Left hindlimb (tissue), 1 donor: ENCODE measurements at places on chromosomes 3 and 15.

DNA sequence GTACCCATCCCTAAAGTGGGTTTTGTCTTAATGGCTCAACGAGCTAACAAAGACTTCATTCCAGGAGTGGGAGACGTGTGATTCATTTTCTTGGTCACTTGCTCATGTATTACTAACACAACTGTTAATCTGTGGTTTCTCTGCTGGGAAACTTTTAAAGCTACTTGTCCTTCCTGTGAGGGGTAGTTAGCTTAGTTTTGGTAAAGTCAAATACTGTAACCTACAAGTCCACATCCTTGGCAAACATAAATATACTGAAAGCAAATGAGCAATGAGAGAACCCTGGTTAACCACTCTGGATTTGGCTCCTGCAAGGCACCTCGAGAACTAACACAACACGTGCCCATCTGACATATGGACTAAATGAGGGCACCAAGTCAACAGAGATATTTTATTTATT lies 19.9 kb downstream of the NOX5 start:
- no peak for DNase-seq

- DNase-seq: no peak
Measured at GRCh38 chr3:121748680-121749275, 763 bp downstream of the GOLGB1 start.

DNA sequence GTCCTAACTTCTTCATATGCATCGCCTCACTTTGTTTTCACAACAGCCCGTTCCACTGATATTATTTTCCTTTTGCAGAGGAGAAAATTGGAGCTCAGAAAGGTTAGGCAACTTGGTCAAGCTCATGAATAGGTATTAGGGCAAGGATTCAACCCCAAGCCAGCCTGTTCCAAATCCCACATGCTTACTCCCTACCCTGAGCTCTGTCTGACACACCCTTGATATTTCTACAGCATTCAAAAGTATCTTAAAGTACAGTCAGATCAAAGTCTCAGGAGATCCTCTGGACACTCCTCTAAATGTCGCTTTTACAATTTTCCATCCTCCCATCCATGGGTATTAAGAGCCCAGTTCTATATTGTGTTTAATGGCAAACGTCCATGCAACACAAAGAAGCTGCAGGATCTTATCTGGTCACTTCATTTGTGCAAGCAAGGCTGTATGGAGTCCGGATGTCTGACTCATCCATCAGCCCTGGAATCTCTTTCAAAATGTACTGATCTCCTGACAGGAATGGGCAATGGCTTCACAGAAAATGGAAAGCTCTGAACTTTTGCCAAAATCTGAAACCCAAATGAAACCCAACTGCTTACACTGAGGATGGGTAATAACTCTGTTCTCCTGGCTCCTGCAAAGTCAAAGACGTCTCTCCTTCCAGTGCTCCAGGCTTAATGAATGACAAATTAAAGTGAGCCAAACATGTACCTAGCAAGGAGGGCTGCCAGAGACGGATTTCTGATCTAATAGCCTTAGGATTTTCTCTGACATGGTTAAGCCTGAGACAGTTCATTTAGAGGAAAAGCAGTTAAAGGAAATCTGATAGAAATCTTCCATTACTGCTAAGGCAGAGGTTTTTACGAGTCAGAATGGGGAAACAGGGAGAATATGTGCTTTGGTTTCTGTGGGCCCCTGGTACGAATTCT lies 230.9 kb upstream of the RORA start:
- no peak for DNase-seq

GRCh38 chr3:186826410-186826975 lies 16.0 kb upstream of the ADIPOQ start:
- DNase-seq: no peak

DNA sequence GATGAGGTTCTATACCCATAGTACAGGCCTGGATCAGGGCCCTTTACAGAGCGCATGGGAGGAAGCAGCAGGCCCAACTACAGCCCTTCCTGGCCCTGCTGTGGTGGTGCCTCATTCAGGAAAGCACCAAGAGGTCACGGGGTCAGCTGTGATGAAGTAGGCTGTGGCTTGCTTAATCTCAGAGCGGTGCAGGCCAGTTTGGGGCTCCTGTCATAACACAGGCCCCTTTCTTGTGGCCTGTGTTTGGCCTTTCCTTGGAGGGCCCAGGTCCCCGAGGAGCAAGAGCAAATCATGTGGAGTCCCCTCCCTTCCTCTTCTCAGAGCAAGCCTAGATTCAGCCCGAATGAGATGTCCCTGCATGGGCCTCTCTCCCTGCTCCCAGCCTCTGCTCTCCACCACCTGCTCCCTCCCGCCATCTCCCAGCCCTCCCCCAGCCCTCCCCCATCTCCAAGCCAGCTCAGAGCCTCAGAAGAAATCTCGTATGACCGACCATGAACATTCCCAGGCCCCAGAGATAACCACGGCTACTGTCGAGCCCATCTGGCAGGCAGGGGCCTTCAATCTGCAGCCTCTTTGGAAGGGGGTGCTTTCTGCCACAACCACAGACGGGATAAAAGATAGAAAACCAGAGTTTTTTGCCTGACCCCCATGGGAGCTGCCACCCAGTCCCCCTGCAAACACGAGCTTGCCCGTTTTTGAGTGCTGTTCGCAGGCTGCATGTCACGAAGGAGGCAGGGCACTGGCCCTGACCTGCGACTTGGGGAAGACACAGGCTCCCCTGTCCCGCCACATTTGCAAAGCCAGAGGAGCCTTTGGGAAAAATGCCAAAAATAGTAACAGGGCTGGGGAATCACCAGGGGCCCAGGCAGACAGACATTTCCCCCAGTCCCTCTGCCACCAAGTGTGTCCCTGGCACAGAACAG lies 32.3 kb upstream of the DUSP7 start:
- peak; percentile 64 for DNase-seq

DNA sequence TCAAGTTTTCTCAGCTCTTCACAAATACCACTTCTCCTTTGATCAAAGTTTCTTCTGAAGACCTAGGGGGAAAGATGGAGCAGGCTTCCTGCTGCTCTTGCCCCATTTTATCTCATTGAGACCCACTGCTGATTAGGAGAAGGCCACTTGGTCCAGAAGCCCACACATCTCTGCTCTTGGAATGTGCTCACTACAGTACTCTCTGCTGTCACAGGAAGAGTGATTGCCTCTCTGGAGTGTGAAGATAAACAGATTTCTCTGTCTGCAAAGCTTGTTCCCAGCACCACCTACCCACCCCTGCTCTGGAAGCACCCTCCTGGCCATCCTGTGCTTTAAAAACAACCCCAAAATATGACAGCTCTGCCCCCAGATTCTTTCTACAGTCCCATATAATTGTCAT lies 41.3 kb upstream of the PRTG start:
- DNase-seq: no peak

GRCh38 chr3:35757991-35758757 lies 118.8 kb downstream of the ARPP21 start:
- DNase-seq: no peak

- no peak for DNase-seq
Measured at GRCh38 chr3:80754969-80755368, 987.2 kb upstream of the ROBO1 start.

DNA sequence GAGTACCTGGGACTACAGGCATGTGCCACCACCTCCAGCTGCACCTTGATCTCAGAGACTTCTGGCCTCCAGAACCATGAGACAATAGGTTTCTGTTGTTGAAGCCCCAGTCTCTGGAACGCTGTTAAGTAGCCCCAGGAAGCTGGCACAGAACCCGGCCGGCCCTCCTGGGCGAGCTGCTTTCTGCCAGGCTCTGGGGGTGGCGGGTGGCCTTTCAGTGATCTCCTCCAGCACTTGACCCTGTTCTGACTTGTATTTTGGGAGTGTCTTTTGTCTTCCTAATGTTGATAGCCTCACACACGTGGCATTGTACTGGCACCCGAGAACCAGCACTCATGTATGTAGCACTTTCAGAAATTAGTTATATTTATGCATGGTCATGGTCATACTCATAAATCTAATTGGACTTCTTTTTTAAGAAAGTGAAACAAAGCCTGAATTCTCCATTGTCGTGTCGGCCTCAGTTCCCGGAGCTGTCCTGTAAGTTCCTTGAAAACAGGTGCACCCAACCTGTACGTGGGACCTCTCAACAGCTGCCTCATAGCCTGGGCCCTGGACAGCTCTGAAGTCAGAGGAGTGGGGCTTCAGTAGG lies 74.0 kb downstream of the TFRC start:
- no peak for DNase-seq

GRCh38 chr15:98823012-98823458 lies 174.7 kb downstream of the IGF1R start:
- DNase-seq: peak; percentile 68

DNA sequence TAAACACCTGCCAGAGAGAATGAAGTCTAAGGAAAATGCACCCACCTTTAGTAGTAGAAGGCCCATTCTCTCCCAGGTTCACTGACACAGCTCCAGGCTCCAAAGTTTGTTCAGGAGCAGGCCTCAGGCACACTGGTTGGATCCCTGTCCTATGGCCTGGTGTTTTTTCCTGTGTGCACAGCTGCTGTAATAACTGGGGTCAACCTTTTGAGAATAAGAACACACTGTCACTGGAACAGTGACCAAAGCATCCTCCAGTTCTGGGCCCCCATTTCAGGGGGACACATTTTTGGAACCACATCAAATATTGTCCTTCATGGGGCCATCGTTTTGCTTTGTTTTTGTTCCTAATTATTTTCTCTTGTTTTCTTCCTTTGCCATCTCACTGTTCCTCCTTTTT lies 95.8 kb downstream of the ARNT2 start:
- DNase-seq: no peak

- DNase-seq: peak; percentile 81
Measured at GRCh38 chr15:40906991-40907802, 12.9 kb downstream of the VPS18 start.

GRCh38 chr3:127820221-127820825 lies 2.0 kb downstream of the MGLL start:
- no peak for DNase-seq

DNA sequence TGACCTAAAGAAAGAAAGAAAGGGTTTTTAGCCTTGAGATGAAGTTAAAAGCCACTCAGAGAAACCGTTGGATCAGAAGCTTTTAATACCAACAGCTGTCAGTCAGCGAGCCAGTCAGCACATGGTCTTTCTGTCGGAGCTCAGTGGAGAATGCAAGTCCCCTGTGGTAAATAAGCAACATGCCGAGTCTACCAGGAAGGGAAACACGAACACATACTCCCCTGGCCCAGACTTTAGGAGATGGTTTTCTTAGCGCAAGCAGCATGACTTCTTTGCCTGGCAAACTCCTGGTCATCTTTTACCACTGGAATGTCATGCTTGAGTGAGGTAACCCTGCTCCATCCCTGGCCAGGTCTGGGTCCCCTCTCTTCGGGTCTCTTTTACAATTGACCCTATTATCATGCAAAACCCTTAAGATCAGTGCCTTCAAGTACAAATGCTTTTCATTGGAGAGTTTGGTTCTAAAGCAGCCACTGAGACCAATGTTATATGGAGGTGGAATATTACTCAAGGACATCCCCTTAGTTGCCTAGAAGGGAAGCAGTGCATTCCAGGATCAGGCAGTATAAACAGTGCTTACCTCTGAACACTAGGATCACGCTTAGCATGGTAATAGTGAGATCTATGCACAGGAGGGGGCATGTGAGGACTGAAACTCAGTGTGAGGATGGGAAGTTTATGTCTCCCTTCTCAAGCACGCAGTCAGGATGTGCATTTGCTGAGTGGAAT lies 28.2 kb downstream of the SLCO3A1 start:
- no peak for DNase-seq

GRCh38 chr3:127170814-127171213 lies 22.1 kb upstream of the PRR23E start:
- DNase-seq: peak; percentile 39

DNA sequence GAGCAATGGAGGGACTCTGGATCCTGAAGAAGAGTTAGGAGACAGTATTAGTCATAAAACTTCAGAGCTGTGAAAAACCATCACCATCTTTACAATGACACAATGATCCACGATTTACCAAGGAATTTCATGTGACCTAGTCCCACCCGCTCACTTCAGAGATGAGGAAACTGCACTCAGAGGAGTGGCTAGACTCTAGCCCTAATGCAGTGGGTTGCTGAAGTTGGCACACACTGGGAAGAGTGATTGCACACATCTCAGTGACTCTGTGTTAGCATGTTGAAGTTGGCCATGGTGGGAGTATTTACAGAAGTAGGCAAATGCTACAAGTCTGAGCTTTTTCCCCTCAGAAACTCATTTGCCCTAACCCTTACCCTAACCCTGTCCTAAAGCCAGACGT lies 35.2 kb upstream of the SPATA12 start:
- DNase-seq: no peak

DNA sequence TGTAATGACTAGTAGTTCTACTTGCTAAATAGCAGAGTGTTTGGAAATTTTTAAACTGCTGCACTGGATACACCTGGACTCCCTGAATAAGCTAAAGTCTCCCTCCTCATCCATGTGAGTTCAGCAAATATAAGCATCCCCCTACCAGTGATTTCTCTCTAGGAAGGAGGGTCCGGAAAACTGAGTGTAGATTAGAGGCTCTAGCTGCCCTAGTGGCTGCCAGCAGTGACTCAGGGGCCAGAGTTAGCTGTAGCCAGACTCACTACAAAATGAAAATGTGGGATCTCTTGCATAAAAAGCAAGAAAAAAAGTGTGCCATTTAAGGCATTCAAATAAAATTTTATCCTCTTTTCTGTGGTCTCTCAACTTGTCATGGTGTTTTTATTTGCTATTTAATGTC lies 485.0 kb upstream of the ATP11B start:
- no peak for DNase-seq

DNA sequence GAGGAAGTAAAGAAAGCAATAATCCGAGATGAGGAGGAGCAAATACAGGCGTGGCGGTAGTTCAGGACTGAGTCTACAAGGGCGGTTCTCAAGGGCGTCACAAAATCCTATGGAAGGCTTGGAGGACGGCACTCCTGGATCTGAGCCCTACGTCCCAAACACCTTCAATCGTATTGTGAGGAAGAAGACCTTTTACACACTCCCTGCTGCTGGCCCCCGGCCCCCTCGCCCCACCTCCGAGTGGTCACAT lies 747 bp downstream of the PLD1 start:
- peak; percentile 83 for DNase-seq

DNA sequence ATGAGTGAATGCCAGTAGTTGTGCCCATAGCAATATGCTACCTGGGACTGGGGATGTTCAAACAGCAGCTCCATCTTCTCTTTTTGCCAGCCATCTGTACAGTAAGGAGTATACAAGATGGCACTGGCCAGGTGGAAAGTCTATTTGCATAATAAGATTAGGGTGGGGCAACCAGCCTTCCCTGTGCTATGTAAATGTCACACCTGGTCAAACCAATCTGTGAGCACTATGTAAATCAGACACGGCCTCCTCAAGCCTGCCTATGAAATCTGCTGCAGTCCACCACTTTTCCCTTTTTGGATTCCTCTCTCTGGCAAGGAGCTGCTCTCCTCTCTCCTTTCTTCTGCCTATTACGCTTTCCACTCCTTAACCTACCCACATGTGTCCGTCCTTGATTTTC lies 53.0 kb downstream of the C3orf80 start:
- DNase-seq: no peak

GRCh38 chr3:78666470-78666800 lies 1101.4 kb downstream of the ROBO1 start:
- no peak for DNase-seq

DNA sequence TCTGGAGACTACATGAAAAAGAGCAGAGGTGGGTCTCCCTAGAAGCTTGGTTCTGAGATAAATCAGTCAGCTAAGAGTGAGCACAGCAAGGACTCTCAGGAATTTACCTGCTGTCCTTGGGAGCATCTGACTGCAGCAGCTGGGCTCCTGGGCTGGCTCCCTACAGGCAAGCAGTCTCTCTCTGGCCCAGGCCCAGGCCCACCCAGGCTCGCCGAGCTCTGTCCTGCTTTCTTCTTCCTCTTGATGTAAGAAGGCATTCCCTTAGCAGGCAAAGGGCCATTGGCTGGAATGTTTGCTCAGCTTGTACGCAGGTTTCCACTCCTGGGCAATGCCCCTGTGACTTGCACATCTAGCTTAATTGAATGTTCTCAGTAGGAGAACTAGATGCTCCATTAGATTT lies 4.3 kb upstream of the RBP2 start:
- no peak for DNase-seq
